Naive B cell (primary cell): ENCODE measurements at places on chromosomes 11 and 22.

DNA sequence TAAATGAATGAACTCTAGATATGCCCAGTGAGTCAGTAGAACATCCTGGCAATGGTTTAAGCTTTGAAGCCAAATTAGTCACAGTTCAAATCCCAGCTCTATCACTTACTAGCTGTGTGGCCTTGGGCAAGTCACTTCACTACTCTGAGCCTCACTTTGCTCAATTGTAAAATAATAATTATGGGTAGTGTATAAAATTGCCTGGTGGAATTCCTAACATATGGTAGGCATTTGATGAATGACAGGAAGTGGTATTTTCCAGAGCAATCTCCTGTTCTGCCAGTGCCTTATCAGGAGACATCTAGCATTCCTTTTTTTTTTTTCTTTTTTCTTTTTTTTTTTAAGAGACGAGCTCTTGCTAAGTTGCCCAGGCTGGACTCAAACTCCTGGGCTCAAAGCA is 13.0 kb downstream of the SCN4B start:
- peaks cover 2% of the 10 kb centered on the region for H3K4me1 ChIP-seq
- H3K36me3 ChIP-seq, result no peaks in the 10 kb centered on the region
- no peak overlapping the region for H3K27ac ChIP-seq
- H3K27me3 ChIP-seq, result peaks cover 66% of the 10 kb centered on the region
- no peak overlapping the region for H3K4me3 ChIP-seq

DNA sequence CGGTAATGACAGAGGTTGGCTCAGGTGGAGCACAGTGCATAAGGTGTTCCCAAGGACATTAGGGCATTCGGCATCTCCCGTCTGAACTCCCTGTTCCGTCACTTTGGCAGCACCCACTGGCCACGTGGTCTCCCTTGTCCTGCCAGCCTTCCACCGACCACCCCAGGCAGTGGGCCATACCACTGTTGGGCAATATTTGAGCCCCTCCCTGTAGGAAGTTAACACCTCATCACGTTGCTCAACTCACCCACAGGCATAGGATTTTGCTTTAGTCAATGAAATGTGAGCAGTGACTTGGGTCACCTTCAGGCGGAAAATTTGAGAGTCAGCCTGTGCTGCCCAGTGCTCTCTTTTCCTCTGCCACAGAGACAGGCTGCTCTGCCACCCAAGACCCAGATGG is 44.0 kb downstream of the SERPINH1 start:
- H3K36me3 ChIP-seq, result no peaks in the 10 kb centered on the region
- no peak overlapping the region for H3K27ac ChIP-seq
- DNase-seq, result no peak
- no peaks in the 10 kb centered on the region for H3K4me1 ChIP-seq
- H3K27me3 ChIP-seq, result peaks cover 31% of the 10 kb centered on the region
- no peak overlapping the region for H3K4me3 ChIP-seq

GRCh38 chr22:27489178-27489675 is 312.3 kb downstream of the MN1 start:
- H3K4me1 ChIP-seq, result no peaks in the 10 kb centered on the region
- peaks cover 11% of the 10 kb centered on the region for H3K27me3 ChIP-seq
- H3K36me3 ChIP-seq, result peaks cover 18% of the 10 kb centered on the region
- DNase-seq, result no peak

- DNase-seq, result no peak
- peak overlapping the region; percentile 53 for H3K4me3 ChIP-seq
- no peaks in the 10 kb centered on the region for H3K27me3 ChIP-seq
- H3K4me1 ChIP-seq, result peaks cover 61% of the 10 kb centered on the region
- H3K36me3 ChIP-seq, result no peaks in the 10 kb centered on the region
Measured at GRCh38 chr11:47391077-47391583, 12.8 kb upstream of the SPI1 start.
